ENCODE measurements at places on chromosomes 5 and 9. TPM values are rescaled to one million over a fixed set of nuclear protein-coding genes. Genes with fewer than 3 reads are reported as not detected.
A peak's percentile ranks its signal among the peaks of the same experiment; 100 is the strongest.

DNA sequence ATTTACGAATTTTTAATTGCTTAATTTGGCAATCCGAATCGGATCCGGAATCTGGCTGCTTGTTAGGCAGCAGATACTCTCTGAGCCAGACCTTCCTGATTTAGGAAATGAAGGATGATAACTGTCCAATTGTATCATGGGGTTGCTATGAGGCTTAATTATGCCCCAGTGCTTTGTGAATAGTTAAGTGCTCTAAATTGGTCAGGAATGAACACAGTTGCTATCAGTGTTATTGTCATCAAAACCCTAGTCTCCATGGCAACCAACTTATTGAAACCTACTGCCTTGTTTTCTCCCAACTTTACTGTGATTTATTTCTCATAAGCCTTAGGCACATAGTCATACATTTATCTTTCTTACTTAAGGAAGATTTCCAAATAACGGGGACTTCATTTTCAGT, 47.9 kb downstream of the MAMDC2 start:
- peak; percentile 65 for DNase-seq

- no peak for DNase-seq
Measured at GRCh38 chr5:145982572-145983318, 46.4 kb downstream of the SH3RF2 start.

- peak; percentile 5 for DNase-seq
Measured at GRCh38 chr9:93670208-93671019, 94.0 kb downstream of the PHF2 start.

DNA sequence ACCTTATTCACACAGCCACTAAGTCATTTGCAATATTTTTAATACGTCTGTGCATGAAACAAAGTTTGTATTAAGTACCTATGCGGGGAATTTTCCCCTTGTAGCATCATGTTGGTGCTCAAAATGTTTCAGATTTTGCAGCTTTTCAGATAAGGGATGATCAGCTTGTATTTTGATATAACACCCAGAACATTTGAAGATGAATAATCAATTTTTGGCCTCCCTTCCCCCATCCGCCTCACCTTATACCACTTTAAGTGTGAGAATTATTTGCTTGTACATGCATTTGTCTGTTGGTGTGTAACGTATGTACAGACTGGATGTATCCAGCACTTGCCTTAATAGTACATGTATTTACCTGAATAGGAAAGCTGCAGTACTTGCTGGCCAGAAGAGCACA, 1.7 kb downstream of the JAK2 start:
- DNase-seq = no peak

- DNase-seq = peak; percentile 73
Measured at GRCh38 chr5:73454379-73455036, 5.9 kb upstream of the FOXD1 start.

- peak; percentile 91 for DNase-seq
Measured at GRCh38 chr5:112737463-112738190, at the start of gene APC. APC (plus strand) TSS chr5:112737885; CDS start chr5:112754891, 17,006 bp downstream.

- no peak for DNase-seq
Measured at GRCh38 chr5:141789330-141789729, 88.9 kb downstream of the PCDH1 start.

DNA sequence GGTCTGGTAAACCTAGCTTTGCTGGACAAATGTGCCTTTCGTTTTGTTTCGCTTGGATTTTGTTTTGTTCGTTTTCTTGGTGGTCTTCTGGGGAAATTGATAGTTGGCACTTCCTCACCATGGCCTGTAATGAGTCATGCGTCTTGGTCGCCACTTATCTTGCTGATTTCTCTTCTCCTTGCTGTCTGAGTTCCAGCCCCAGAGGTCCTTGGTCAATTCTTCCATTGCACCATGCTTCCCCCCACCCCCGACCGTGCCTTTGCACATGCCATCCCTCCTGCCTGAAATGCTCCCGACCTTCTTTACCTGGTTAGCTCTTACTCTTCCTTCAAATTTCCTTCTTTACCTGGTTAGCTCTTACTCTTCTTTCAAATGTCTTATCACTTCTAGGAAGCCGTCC, 168.7 kb upstream of the MSX2 start:
- DNase-seq = no peak

GRCh38 chr5:169165052-169165451, 135.9 kb downstream of the SLIT3 start:
- DNase-seq = no peak

The RASEF gene
- 2.5 TPM for total RNA-seq

The BTNL9 gene
- total RNA-seq = not detected

The SCAI gene
- 3.0 TPM for total RNA-seq

The CRHBP gene
- total RNA-seq = not detected

All from M059J (cell line).